ENCODE measurements at places on chromosomes 11 and 22.

- no peak for DNase-seq
Observed at GRCh38 chr11:132784441-132784840, 747.9 kb downstream of the OPCML start.

DNA sequence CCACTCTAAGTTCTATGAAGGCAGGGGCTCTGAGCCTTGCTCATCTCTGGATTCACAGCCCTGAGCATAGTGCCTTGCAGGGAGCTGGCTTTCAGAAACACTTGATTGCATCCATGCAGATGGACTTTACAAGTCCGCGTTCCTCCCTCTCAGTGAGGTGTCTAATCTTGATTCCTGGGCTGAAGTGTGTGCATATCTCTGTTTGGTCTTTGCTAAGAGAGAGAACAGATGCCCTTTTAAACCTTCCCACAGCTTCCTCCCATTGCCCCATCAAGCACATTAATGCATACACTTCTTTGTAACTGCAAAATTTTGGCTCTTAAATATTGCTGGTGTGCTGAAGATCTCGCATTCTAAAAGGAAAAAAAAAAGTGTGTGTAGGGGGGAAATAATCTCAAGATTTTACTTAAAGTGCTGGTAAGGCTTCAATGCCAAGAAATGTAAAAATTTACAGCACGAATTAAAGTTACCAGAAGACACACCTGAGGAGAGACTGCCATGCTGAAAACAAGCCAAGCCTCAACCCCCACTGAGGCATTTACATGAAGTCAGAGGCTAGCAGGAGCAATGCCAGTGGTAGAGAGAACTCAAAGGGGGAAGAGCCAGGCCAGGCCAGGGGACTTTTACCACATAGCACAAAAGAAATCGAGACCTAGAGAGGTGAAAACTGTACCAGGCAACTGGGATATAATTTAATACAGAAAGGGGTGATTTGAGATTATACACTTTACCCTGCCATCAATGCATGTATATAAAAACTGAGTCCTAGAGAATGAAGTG, 492.1 kb downstream of the SOX6 start:
- DNase-seq = no peak

GRCh38 chr11:46672381-46672839, 28.0 kb downstream of the ARHGAP1 start:
- DNase-seq = no peak

DNA sequence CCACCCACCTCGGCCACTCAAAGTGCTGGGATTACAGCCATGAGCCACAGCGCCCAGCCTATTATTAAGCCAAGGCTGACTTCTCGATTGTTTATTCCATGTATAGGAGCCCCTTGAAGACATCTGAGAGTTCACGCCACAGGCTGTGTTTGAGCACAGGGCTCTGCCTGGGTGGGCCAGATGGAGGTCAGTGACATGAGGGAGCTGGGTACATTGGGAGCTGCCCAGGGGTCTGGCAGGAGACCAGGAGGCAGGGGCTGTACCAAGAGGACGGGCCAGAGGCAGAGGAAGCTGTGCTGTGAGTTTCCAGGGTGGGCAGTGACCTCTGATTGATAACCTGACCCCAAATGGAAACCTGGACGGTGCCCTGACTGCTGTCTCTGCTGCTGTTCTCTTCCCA, 5.4 kb downstream of the LMF2 start:
- DNase-seq = no peak

DNA sequence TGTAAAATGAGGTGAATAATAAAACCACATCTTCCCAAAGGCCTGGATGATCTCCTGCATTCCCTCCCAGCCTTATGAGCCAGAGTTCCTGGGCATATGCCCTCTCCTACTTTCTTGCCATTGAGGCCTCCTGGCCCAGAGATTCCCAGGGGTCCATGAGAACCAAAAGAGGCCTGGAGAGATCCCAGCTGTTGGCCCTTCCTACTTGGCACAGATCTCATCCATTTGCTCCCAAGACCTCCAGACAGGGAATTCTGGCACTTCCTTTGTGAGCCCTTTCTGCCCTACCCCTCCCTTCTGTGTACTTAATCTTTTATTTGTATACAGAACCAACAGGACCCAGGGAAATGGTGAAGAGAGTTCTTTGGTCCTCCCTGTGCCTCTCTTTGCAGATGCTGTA, 21.4 kb downstream of the POU2F3 start:
- DNase-seq = no peak

DNA sequence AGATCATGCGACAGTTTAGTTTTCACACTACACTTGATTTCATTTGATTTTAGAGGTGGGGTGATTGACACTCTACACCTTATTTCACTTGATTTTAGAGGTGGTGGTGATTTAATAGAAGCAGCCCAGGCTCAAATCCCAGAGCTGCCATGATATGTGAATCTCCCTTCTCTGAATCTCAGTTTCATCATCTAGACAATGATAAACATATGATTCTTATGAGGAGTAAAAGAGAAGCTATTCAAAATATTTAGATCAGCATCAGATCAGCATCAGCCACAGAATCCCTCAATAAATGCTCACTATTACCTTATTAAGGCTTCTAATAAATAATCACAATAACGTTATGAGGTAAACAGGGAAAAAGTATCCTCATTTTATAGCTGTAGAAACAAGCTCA, 98.8 kb downstream of the MSANTD4 start:
- no peak for DNase-seq
